Occipital lobe (tissue), 3 donors: ENCODE measurements at places on chromosomes 5 and 9. TPM values are rescaled to one million over a fixed set of nuclear protein-coding genes. Genes with fewer than 3 reads are reported as not detected.

DNA sequence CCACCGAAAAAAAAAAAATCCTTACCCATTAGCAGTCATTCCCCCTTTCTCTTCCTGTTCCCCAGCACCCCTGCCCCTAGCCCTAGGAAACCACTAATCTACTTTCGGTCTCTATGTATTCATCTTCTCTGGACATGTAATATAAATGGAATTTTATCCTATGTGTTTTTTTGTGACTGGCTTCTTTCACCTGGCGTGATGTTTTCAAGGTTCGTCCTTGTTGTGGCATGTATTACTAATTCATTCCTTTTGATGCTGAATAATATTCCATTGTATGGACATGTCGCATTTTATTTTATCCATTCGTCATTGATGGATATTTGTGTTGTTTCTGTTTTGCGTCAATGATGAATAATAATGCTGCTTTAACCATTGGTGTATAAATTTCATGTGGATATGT is 42.8 kb upstream of the SH3GL2 start:
- no peak for DNase-seq

DNA sequence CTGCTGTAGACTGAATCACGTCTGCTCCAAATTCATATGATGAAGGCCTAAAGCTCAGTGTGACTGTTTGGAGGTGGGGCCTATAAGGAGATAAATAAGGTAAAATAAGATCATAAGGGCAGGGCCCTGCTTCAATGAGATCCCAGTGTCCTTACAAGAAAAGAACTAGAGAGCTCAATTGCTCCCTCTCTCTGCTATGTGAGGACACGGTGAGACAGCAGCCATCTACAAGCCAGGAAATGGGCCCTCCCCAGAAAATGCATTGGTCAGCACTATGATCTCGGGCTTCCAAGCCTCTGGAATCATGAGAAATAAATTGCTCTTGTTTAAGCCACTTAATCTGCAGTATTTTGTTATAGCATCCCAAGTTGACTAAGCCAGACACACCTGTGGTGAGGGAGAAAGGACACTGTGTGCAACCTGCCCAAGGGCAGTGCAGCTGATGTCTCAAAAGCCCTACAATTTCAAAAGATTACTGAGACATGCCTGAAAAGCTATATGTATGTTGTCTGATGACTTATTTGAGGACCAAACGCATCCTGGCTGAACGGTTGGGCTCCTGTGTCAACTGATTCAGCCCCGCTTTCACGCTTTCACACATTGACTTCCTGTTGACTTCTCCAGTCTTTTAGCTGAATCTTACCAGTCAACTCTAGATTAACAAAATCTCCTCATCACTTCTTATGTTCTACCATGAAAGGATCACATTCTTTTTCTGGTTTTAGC is 13.2 kb downstream of the GZMK start:
- DNase-seq, result no peak

DNA sequence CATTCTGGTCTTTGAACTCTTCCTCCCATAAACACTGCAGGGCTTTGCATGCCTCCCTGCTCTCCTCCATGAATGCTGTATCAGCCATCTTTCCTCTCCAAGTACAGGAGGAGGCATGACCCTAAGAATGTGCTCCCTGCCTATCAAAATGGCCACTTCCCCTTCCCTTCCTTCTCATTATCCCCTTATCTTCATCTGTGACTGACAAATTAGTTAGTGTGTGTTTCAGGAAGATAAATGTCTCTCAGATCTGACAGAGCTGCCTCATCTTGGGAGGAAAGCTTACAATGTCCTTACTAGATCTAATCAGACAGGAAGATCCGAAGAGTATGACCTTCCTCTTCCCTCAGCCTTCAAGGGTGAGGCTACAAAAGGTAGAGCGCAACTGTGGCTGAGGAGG is 46.2 kb downstream of the TLR4 start:
- no peak for DNase-seq

- no peak for DNase-seq
These were observed 30.7 kb upstream of the NR5A1 start for GRCh38 chr9:124537926-124538325.

GRCh38 chr9:4935001-4935672 is 49.9 kb upstream of the JAK2 start:
- no peak for DNase-seq

DNA sequence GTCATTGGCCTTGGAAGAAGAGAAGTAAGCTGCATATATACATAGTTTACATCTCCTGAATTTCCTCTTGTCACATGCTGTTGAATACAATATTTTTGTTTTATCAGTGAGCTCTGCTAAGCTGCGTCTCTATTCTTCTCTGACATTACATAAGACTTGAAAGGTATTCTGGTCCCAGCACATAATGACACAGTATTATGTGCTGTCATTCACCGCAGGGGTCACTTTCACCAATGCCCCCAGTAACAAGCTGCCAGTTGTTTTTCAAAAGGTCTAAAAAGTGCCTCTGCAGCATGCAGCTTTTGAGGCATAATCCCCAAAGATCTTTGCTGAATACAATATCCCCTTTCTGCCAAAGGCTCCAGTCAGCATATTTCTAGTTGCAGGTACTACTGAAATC is 349.0 kb upstream of the FAM174A start:
- no peak for DNase-seq

- DNase-seq, result no peak
These were observed 271.8 kb downstream of the NNT start for GRCh38 chr5:43874772-43875171.

DNA sequence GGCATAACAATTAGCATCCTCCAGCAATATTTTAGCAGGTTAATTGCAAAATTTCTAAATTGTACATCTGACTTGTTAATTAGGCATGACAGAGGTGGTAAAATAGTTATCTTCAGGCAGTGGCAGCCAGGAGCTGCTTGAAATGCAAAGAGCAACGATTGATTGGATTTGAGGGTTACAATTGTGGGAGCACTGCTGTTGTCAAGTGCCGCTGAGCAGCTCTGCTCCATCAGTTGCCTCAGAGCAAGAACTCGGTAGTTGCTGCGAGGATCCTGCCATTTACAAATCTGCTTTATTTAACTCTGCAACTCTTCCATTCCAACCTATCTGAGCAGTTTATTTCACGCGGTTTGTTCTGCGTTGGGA is 12.6 kb downstream of the PBX3 start:
- no peak for DNase-seq

GRCh38 chr9:84303061-84303460 is 37.5 kb downstream of the SLC28A3 start:
- DNase-seq, result no peak

DNA sequence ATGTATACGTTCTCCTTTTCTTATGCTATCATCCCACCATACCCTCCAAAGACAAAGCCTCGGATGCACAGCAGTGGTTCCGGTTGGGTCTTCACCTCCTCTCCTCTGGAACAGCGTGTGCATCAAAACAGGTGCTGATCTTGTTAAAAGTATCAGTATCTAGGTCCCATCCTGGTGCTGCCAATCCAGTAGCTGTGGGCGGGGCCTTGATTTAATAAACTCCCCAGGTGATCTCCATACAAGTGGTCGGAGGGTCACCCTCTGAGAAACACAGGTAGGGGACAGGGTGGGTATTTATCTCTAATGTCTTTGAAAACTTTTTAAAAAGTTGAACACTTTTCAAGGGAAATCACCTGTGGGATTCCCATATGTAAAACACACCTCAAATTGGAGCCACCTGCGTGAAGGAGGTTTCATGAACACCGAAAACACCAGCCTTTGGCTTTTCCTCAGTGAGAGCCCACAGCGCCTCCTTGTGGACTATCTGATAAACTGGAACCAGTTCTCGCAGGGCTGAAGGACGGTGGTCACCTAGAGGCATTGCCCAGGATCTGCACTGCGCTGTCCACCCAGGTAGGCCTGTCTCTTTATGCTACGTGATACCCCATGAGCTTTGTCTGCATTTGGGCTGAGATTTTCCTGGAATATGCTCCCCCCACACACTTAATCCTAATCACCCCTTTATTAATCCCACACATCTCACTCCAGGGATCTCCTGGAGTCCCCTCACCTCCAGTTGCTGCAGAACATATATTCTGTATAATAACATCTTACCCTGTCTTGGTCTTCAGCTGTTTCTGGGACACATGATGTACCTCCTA is 80.5 kb upstream of the EPB41L4B start:
- no peak for DNase-seq

The PCDHA9 gene
- 18.6 TPM for total RNA-seq

The SMIM33 gene
- total RNA-seq, result not detected

The LCNL1 gene
- total RNA-seq, result 0.16 TPM

The GAPT gene
- total RNA-seq, result 0.31 TPM
